ENCODE measurements at places on chromosomes 3 and 15.
A peak's percentile ranks its signal among the peaks of the same experiment; 100 is the strongest.

DNA sequence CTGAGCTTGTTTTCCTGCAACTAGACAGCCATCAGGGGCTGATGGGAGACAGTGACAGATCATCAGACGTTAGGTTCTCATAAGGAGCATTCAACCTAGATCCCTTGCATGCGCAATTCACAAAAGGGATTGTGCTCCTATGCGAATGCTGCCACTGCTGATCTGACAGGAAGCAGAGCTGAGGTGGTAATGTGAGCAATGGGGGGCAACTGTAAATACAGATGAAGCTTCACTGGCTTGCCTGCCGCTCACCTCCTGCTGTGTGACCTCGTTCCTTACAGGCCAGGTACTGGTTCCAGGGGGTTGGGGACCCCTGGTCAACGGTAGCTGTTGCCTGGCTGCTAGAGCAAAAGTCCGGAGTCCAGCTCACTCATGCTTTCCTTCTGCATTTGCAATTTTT lies 26.4 kb upstream of the KCNAB1 start:
- no peak for DNase-seq

GRCh38 chr15:96070636-96071035 lies 259.9 kb upstream of the NR2F2 start:
- no peak for DNase-seq

- no peak for DNase-seq
Observed at GRCh38 chr3:187020376-187020775, 90.0 kb downstream of the ST6GAL1 start.

- no peak for DNase-seq
Observed at GRCh38 chr3:180457225-180457624, 144.7 kb upstream of the TTC14 start.

GRCh38 chr3:53161450-53161819 lies 426 bp downstream of the PRKCD start:
- no peak for DNase-seq

- DNase-seq = no peak
Observed at GRCh38 chr3:161409069-161409468, 37.8 kb upstream of the SPTSSB start.

DNA sequence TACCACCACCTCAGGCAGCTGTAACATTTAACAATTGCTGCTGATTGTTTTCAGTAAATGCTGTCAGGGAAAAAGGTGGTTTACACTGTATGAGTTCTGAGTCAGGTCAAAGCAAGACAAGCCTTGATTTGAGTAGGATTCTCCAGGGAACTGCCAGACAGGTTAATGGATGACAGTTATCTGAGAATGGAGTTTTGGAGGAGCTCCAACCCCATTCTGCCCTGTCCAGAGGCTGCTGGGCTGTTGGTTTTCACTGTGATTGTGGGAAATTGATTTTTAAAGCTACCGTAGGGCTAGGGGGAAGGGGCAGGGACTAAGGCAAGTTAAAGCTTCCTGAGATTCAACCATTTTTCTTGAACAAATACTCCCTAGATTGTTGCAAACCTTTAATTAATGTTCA lies 39.9 kb downstream of the TICRR start:
- no peak for DNase-seq

GRCh38 chr3:132029182-132029902 lies 5.5 kb downstream of the CPNE4 start:
- DNase-seq = peak; percentile 82

- DNase-seq = no peak
Observed at GRCh38 chr3:97942801-97943546, 29.3 kb downstream of the RIOX2 start.

DNA sequence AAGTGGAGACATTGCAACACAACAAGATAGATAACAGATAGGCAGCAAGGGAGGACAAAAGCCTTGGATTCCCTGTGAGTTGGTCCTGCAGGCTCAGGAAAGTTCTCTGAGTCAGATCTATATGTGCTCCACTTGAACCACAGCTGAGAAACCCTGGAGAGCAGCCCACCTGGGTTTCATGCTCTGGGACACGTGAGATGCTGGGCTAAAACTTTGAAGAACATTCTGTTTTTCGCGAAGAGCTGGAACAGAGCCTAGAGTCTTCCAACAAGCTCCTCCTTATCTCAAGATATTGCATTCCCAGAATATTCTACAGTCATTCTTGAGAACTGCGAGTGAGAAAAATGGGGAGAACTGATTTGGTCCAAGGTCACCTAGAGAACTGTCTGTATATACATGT lies 583.0 kb upstream of the ROBO1 start:
- no peak for DNase-seq

GRCh38 chr3:110625201-110625747 lies 446.3 kb upstream of the NECTIN3 start:
- no peak for DNase-seq

DNA sequence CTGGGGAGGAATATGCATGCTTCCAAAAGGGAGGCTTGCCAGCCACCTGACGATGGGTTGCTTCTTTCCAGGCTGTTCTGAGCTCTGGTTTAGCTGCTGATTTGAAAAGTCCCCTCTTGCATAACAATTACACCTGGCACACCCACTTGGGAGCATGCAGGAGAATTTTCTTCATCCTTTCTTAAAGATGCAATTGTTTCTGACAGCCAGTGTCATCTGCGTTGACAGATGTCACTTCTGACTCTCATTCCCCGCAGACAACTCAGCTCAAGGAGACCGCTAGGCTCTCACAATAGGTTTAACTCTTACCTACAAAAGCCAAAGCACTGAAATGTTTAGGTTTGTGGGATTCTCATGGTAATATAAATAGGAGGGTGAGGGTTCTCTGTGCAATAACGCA lies 185.6 kb upstream of the SYNPR start:
- DNase-seq = no peak

GRCh38 chr3:162487138-162487537 lies 990.5 kb downstream of the OTOL1 start:
- no peak for DNase-seq

GRCh38 chr15:85870216-85871014 lies 75.7 kb upstream of the KLHL25 start:
- DNase-seq = no peak

GRCh38 chr3:116384717-116385116 lies 60.6 kb downstream of the LSAMP start:
- no peak for DNase-seq

GRCh38 chr3:135329479-135329878 lies 534.4 kb downstream of the EPHB1 start:
- DNase-seq = no peak

- DNase-seq = no peak
Observed at GRCh38 chr15:78675617-78676360, 34.8 kb upstream of the CHRNB4 start.

DNA sequence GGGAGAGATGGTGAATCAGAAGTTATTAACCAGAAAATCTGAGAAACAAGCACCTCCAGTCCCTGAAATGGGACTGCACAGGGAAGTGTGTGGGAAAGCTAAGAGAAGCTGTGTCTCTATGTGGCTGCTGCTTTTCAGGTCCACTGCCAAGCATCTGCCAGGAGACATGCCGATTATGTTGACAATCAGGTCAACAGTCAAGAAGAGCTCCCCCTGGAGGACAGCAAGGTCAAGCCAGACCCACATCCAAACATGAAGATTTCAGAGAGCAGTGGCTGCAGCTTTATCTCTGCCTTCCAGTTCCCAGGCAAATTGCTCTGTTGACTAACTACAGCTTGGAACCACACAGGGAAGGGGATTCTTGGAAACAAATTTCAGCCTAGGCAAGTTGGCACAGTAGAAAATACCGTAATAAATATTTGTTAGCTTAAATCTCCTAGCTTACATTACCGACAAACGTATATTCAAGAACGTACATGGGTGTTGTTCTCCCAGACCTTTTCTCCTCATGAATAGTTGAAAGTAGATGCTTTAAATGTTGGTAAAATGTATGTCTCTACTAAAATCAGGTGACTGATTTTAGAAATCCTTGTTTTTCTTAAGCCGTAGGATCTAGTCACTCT lies 394.5 kb upstream of the RARB start:
- peak; percentile 21 for DNase-seq

- DNase-seq = no peak
Observed at GRCh38 chr15:35089551-35089950, 4.5 kb upstream of the NANOGP8 start.

GRCh38 chr3:31575448-31575847 lies 42.7 kb downstream of the STT3B start:
- DNase-seq = no peak

- no peak for DNase-seq
Observed at GRCh38 chr15:54462511-54462913, 484.3 kb downstream of the UNC13C start.

GRCh38 chr3:134276086-134276485 lies 25.4 kb upstream of the RYK start:
- DNase-seq = no peak

- DNase-seq = no peak
Observed at GRCh38 chr15:57018151-57018550, 99.7 kb downstream of the TCF12 start.

GRCh38 chr3:8441969-8442559 lies 59.6 kb upstream of the LMCD1 start:
- no peak for DNase-seq

DNA sequence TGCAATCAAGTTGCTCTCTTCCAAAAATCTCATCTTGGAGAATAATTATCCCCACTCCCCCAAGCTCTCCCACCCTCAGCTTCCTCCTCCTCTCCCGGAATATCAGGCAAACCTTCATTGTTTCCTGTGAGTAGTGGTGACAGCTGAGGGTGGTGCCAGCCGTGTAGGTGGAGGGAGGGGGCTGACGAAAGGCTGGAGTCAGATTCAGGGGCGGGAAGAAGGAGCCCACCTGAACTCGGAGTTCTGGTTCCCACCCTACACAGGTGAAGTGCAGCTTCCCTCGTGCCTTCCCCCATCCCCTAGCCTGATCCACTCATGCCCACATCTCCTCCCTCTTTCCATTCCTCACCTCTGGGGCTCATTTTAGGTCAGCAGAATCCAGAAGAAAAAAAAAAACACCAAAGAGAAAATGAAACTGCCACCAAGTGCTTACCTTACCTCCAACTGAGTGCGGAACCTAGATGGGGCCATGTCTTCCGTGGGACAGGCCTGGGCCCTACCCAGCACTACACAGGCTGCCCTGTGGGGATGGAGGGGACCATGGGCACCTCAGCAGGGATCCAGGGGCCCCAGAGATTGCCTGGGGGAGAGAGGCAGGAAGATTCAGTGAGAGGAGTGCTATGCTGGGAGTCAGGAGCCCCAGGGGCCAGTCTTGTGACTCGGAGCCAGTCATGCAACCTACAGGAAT lies 81.3 kb downstream of the ADCY5 start:
- no peak for DNase-seq

DNA sequence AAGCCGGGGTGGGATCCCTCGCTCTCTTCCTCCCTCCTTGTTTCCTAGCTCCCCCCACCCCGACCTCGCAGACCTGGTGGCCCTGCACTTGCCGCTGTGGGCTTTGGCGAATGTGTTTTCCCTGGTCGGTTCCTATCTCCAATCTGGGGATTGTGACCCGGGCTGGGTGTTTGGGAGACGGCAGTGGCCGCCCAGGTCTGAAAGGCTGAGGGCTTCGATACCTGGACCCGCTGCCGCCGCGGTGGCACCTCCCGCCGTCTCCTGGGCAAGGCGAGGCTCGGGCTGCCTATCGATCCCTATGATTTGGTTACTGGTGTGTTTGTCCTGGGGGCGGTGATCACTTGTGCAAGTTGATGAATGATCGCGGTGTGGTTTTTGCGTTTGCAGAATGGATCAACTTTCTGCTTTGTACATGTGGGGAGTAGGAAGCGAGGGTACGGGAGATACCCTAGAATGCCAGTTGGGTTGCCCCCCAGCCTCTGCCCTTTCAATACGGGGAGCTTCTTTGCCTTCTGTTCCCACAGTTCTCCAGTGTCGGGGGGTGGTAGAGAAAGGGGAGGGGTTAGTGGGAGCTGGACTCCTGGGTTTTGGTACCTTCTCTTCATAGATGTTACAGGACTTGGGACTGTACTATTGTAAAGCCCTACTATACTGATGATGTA lies 3.0 kb downstream of the BBX start:
- peak; percentile 36 for DNase-seq

DNA sequence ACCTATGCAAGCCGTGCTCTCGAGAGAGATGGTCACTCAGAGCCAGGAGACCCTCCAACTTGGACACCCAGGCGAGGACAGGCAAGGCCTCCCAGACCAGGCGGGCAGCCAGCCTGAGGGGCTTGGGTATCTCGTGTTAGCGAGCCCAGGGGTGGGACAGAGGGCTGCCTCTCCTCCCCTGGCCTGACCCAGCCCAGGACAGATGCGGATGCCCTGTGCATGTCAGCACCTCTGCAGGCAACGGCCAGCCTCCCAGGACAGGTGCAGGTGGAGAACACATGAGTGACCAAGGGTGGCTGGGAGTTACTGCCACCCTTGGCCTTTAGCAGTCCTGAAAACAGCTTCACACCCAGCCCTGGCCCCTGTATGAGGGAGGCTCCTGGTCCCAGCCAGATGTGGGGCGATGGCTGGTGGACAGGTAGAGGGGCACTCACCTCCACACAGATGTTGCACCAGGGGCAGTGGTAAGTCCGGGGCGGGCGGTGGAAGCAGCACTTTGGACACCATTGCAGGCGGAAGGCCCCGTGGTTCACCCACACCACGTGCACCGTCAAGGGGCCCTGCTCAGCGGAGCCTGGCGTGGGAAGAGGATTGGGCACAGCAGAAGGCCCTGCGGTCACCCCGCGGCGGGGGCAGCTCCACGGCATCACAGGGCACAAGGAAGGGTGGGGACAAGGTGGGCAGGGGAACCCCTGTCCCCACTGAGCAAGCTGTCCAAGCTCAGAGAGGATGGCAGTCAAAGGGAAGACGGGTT lies 2.1 kb downstream of the ZDHHC19 start:
- no peak for DNase-seq

DNA sequence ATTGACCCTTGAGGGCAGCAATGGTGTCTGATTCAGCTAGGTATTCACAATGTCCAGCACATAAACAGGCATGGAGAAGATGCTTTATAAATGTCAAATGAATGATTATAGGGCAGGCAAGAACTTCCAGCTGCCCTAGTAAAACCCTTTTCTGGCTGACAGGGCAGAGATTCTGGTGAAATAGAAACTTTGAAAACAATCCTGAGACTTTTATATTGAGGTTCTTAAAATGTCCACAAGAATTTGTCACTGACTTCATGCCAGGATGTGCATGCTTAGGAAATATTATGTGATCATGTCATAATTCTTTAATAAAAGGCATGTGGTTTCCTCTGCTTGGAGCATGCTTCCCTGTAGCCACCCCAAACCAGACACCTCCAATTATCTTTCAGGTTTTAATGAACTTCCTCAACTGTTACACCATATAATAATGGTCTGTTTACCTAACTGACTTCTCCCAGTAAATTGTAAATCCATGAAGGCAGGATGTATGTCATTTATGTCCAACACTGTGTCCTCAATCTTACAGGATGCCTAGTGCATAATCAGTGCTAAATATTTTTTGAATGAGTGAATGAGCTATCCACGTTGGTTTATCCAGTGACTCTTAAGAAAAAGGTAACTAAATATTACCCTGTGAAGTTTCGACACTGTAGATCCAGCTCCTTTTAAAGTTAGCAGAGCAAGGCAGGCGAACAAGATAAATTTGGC lies 43.4 kb upstream of the CLRN1 start:
- no peak for DNase-seq

DNA sequence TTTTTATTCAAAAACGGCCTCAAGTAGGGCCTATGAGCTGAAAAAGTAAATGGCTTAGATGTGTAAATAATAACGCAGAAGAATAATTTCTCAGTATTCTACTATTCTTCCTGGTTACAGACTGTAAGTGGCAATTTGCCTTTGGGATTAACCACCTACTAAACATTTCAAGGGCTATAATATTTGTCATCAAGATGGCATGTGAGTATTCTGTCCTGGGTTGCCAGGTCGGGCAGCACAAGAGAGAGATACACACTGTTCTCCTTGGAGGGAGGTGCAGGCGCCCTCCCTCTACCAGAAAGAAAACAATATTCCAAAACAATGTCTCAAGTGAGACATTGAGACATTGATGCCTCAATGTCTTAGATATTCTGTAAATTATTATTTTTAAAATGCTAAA lies 278.4 kb downstream of the OCA2 start:
- DNase-seq = no peak

Data from posterior cingulate gyrus (tissue), 11 donors.